ENCODE measurements at places on chromosomes 5 and 9.

DNA sequence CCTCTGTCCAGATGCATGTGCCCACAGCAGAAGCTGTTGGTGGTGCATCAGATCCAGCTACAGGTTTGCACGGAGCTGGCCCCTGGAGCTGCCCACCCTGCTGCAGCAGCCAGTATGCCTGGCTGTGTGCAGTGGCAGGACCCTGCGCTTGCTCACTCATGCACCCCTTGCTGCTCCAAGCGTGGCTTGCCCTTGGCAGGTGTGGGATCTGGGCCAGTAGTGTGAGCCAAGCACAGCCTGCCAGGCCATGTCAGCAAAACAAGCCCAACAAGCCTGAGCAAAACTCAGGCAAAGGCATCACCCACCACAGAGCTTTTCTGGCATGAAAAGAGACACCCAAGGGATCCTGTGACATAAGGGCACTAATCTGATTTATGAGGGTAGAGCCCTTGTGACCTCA lies 18.3 kb upstream of the ECPAS start:
- DNase-seq, result no peak

DNA sequence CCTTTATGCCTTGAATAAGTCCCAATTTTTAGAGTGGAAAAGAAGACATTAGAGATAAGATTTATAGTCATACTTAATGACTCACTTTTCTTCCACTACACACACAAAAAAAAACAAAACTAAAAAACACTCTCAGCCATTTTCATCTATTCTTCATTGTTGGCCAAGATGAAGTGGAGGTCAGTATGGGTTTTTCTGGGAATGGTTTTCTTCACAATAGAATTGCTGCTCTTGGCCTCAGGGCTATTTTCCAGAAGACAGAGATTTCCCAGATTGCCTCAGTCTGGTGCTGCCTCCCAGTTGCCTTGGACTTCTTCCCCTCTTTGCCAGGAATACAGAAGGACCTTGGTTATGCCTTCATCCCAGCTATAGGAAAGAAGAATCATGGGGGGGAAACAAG lies 463.7 kb downstream of the TMEM232 start:
- DNase-seq, result no peak

DNA sequence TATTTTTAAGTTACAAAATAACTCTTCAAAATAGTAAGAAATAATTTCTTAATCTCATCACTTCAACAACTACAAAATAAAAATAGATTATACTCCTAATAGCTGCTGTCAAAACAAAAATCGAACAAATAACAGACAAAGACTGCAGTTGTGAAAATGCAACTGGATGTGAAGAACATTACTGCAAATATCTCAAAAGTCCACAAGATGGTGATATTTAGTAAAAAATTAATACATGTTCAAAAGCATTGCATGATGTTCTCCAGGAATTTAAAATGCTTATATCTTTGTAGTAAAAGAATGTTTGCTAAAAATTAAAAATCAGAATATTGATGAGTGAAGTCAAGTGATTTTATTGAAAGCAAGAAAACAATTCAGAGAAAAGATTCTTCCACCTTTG lies 66.2 kb downstream of the MPDZ start:
- no peak for DNase-seq

DNA sequence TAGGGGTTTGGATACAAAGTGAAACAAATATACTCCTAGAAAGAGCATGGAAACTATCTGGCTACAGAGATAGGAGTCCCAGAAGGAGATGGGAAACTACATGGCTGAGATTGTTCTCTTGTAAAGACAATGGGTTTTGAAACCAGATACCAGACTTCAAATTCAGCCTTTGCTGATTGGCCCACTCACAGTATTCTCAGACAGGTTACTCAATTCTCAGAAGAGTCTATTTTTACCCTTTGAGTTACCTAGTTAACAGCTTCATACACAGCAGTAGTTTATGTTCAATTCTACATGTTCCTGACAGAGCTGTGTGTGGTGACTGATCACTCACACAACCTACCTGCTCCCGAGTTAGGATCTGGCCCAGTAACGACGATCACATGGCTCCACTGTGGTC lies 14.1 kb downstream of the ZFP62 start:
- DNase-seq, result no peak

GRCh38 chr9:14346811-14347405 lies 33.0 kb upstream of the NFIB start:
- DNase-seq, result no peak

DNA sequence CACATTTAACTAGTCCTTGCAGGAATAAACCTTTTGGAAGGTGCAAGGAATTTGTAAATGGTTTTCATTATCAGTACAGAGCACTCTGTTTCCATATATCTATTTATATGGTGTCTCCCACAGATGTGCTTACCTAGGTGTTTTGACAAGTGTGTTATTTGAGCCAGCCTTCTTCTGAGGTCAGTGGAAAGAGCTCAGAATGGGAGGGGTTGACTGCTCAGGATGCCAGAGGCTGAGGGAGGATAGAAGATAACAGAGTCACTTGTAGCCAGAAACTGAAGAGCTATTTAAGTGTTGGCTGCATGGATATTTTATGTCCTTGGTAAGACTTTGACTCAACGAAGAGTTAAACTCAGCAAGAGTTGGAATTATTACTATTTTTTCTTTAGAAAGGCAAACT lies 5.0 kb downstream of the CMYA5 start:
- DNase-seq, result no peak

DNA sequence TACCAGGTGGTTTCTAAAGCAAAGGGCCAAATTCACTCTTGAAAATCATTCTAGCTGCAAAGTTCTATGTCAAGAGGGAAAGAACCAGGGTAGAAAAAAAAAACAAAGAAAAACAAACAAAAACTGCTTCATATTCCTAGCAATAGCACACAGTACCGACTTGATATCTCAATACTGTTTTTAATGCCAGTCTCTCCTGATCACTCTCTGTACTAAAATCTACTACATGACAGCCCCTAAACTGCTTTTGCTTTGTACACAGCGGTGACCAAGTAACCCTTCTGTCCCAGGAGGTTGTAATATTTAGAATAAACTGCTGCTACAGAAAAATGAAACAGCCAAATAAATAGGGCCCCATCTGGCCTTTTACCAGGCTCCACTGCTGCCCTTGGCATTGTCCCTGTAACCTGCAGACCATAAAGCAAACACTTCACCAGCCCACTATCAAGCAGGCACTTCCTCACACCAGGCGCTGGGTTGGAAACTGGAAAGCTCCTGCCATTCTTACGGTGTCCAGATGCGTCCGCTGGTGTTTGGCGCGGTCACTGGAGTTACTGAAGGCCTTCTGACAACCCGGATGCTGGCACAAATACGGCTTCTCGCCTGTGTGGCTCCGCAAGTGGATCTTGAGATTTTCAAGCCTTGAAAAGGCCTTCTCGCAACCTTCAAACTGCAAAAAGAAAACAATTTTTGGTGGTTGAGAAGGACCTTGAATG lies 363.2 kb downstream of the GLIS3 start:
- no peak for DNase-seq

All from caudate nucleus (tissue), 63 donors.